ENCODE measurements at places on chromosomes 12 and 14. TPM values are rescaled to one million over a fixed set of nuclear protein-coding genes. Genes with fewer than 3 reads are reported as not detected.

The ITGB7 gene
- 53.0 TPM for total RNA-seq

- no peak for DNase-seq
These were observed 31.3 kb upstream of the PPM1A start for GRCh38 chr14:60217713-60218112.

DNA sequence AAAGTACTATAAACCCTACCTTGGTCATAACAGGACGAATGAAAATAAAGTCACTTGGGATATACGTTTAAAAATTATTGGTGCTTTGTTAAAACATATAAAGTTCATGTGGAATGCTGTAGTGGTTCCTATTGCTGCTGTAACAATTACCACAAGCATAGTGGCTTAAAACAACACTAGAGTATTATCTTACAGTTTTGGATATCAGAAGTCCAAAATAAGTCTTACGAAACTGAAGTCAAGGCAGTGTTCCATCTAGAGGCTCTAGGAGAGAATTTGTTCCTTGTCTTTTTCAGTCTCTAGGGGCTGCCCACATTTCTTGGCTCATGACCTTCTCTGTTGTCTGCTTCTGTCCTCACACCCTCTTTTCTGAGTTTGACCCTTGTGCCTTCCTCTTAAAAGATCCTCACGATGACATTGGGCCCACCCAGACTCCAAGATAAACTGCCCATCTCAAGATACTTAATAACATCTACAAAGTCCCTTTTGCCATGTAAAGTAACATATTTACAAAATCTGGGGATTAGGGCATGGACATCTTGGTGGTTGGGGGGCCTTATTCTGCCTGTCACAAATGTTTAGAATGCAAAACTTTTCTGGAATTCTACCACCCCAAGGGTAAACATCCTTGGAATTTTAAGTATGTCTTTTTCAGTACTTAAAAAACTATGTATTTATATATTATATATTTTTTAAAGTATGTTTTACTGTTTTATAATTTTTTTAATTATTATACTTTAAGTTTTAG is 178.1 kb downstream of the ETNK1 start:
- DNase-seq, result no peak

The OTX2 gene
- not detected for total RNA-seq

- no peak for DNase-seq
These were observed 241.4 kb upstream of the PDZRN4 start for GRCh38 chr12:40946612-40947194.

DNA sequence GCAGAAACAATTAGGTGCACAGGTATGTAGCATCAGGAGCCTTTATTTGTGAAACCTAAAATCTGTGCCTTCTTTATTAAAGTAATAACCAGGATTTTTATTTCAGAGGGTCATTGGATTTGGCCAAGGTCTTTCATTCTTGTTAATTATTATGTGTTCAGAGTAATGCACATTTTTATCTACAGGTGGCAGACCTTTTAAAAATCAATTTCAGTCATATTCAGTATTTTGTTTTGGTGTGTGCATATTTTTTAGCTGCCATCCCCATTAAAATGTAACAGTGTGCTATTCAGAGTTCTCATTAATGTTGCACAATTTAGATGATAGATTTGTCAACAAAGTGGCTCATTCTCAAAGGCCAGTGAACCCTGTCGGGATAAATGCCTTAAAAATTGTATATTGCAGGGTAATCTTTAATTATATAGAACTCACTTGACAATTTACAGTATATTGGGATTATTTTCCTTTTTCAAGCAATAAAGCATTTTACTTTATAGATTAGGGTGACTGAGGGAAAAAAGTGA is 319.3 kb upstream of the SOX5 start:
- no peak for DNase-seq

The SYCP3 gene
- total RNA-seq, result 2.9 TPM

The GPR65 gene
- total RNA-seq, result 20.4 TPM

The DNAJC22 gene
- not detected for total RNA-seq

DNA sequence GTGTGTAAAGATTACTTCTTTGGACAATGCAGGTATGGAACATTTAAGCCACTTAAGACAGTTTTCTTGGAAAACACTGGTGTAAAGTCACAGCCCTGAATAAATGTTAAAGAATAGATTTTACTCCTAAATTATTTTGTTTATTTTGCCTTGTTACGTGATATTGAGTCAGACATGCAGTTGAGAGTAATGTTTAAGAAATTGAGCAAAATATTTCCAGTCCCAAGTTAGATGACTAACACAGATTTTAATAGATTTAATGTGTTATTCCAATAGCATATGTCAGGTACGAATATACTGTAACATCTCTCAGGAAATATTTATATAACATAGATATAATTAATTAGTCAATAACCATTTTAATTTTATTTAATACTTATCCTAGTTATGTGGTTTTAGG is 1361.7 kb downstream of the FSCB start:
- no peak for DNase-seq

The RIN3 gene
- 151 TPM for total RNA-seq

DNA sequence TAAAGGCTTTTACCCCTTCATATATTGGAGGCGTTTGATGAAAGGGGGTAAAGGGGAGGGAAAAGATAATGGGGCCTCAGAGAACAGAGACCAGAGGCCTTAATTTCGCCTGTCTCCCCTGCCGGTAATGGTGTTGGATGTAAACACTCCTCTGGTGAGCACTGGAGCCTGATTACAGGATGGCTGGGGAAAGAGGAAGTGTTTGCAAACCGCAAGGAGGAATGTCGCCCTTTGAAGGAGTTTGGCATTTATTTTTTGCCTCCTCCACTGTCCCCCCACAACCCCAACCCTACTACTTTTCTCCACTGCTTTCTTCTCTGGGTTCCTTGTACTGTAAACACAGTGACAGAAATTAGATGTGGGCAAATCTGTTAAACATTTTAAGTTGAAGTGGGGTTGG is 211.9 kb upstream of the TBX3 start:
- no peak for DNase-seq

GRCh38 chr12:3002646-3003045 is 43.4 kb downstream of the TEAD4 start:
- DNase-seq, result no peak

- no peak for DNase-seq
These were observed 37.9 kb downstream of the PTPN21 start for GRCh38 chr14:88516861-88517357.

DNA sequence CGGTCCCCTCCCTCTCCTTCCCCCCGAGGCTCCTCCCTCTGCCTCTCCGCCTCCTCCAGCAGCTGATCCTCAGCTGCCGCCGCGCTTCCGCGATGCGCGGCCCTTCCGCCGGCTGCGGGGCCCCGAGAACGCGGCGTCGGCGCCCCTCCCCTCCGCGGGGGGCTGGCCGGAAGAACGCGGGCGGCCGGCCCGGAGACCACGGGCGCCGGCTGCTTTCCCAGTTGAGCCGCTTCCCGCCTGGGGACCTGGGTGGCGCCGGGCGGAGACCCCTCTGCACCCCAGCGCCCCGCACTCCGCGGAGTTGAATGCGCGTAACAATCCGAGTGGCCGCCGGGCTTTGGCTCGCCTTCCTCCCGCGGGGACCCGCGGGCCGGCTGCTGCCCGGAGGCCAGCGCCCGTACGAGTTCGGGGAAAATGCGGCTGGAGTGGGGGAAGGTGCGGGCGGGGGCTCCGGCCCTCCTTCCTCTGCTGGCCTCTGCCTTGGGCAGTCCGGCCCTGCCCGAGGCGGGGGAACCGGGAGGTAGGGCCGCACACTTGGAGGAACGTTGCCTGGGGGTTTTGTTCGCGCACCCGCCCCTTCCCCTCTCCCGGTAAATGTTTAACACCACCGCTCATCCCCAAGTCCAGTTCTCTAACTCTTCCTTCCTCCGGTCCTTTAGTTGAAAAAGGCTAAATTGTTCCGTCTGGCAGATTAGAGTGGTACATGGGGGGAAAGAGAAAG is 393 bp upstream of the DCAF5 start:
- peak; percentile 98 for DNase-seq

DNA sequence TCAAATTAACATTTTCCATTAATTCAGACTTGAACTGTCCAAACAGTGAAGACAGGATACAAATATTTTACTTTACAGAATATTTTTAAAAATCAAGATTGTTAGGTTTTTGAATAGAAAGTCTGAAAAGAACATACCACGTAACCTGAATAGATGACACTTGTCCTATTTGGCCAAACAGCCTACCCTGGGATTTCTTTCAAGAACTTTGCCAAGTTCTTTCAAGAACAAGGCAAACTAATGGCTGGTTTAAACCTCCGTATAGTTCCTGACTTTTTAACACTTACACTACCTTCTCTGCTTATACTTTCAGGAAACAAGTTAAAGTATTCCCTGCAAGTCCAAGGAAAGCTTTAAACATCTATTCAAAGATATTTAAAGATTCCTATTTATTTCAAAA is 35.0 kb downstream of the MAP4K5 start:
- DNase-seq, result no peak

DNA sequence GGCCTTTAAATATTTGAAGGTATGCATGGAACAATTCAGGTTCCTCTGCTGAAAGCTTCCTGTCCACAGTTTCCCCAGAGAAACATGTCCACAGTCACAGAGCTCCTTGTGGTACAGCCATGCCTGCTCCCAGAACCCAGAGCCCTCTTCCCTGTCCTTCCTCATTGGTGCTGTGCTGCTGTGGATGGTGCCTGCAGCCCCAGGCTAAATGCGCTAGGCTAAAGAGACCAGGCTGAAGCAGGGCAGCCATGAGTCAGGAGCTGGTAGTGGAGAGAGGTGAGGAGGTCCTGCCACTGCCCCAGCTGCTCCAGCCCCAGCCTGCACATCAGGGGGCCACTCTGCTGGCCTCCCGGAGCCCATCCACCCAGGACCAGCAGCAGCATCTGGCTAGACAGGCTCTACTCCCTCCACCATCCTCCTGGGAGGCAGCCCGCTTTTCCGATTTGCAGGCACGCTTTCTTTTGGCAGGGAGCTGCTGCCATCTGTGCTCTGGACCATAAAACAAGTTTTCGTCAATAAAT is 65.4 kb upstream of the DDX11 start:
- DNase-seq, result no peak

The ADAM21 gene
- 0.10 TPM for total RNA-seq

GRCh38 chr14:95136631-95137030 is 20.7 kb downstream of the DICER1 start:
- DNase-seq, result no peak

GRCh38 chr14:99940064-99940463 is 125.2 kb upstream of the EVL start:
- peak; percentile 51 for DNase-seq

GRCh38 chr14:67573228-67574010 is 26.6 kb downstream of the PIGH start:
- DNase-seq, result peak; percentile 49

The COX6A1 gene
- 320 TPM for total RNA-seq

DNA sequence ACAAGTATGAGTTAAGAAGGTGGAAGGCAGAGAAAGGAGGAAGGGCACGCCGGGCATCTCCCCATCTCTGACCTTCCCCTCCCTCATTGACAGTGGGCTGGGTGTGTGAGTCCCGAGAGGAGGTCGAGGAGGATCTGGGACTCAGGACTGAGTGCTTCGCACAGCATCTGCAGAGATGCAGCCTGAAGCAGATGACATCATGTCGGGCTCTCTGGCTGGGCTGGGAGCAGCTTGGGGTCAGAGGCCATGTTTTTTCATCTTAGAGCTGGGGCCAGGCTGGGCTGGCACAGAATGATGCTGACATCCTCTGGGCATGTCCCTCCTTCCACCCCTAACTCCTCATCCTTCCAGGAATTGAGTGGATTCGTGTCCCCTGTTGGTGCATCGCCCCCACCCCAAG is 43.5 kb downstream of the CMKLR1 start:
- DNase-seq, result no peak

- DNase-seq, result no peak
These were observed 2.4 kb upstream of the ERC1 start for GRCh38 chr12:988646-989045.

- DNase-seq, result no peak
These were observed 25.2 kb downstream of the PLEKHA5 start for GRCh38 chr12:19154686-19155085.

The KCNC2 gene
- total RNA-seq, result not detected

GRCh38 chr14:30751646-30752416 is 122.5 kb upstream of the COCH start:
- DNase-seq, result no peak

The SIX1 gene
- total RNA-seq, result not detected

The RITA1 gene
- 27.3 TPM for total RNA-seq

The CYP46A1 gene
- total RNA-seq, result not detected

GRCh38 chr12:21831791-21832344 is 57.4 kb upstream of the KCNJ8 start:
- no peak for DNase-seq

The RNU6-8 gene
- total RNA-seq, result not detected
